Stimulated activated CD8-positive, alpha-beta memory T cell treated with anti-CD3 and anti-CD28 coated beads, Interleukin-7, amount 100 ng/mL, for 4 hours (primary cell): ENCODE measurements at places on chromosomes 2 and 18.

DNA sequence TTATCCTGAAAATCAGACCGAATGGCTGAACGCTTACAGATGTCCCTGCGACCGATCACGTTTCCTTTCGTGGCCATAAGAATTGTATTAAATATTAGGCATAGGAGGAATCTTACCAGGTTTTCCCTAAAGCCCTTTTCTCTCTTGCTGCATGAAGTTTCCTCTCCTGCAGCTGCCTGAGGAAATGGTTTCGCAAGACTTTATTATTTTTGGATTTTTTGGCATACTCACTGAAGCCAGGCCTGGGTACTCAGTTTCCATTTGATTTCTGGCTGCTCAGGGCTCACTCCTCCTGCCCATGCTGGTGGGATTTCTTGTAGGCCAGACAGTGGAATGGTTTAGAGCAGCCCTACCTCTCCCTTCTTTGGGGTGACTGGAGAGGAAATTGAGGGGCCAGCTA, 114.0 kb downstream of the KLHL29 start:
- no peak for DNase-seq

DNA sequence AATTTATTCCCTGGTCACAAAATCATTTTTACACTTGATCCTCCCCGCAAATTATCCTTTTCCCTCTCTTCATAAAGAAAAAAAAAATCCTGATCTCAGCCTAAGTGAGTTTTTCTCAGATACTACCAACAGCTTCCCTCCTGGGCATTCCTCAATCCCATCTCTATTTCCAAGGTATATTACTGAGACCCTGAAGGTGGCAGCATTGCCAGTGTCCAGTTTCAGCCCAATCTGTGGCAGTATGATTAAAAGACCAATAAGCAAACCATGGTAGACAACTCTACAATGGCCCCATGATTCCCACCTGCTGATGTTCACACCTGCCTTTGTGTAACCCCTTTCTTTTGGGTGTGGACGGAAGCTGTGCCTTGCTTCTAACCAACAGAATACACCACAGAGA, 45.1 kb downstream of the CCDC93 start:
- no peak for DNase-seq

DNA sequence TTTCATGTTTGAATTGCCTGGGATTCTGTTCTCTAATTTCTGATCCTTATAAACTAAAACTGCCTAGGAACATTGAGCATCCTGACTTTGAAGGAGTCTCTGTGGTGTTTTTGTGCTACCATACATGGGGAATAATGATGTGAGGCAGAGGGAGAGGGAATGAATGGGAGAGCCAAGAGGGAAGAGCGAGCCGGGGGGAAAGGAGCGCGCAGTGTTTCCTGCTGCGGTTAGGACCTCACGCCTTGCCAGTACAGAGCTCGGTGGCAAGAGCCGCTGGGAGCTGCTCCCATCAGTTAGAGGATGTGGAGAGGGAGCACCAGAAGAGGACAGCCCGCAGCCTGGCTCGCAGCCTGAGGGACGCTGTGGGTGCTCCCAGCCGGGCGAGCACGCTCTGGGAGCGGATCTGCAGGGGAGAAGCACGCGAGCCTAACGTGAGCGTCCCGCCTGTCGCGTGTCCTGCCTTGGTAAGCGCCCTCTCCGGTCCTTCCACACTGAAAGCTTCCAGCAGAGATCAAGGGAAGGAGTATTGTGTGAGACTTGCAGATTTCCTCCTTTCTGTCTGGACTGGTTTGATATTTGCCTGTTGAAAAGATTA, 114.7 kb downstream of the FAM210A start:
- no peak for DNase-seq

DNA sequence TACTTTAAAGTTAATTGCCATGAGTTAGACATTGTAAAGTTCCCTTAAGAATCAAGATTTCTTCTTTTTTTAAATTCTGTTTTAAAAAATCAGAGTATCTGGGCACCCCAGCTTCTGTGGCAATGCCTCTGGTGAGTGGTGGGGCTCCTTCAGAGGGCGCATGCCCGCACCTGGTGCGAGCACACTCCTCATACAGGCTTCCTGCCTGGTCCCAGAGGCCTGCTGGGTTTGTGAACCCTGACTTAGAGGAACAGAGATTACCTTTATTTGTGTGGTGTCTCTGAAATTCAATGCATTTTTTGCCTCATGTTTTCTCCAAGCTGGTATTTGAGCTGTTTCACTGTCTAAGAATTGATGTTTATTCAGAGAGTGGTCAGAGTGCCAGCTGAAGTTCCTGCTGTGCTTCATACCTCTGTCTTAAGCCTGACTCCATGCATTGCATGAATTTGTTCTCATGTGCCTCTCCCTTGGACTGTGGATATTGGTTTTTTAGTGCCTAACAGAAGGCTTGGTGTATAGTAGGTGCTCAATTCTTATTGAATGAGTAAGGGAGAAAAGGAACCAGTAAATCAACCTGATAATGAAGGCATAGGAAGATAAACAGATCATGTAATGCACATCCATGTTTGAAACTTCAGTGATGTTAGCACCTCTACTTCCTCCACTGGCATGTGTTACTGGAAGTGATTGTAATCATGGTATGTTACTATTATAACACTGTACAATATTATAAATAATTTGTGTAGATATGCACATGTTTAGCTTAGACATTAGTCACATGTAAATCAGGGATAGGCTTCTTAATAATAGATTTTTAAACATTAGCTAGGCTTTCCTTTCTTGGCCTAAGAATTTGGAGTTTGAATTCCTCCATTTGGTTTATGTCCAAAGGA, 29.0 kb downstream of the PHLPP1 start:
- no peak for DNase-seq

DNA sequence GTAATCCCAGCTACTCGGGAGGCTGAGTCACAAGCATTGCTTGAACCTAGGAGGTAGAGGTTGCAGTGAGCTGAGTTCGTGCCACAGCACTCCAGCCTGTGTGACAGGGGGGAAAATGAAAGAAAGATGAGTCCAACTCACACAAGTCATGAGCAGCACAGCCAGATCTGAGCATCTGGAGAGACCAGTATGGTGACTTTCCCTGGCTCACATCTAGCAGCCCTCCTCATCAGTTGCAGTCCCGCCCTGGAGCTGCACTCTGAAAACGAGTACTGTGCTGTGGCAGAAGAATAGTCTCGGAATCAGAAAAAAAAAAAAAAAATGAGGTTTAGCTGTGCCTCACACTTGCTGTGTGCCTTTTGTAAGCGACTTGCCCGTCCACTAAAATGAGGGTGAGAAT, 74.4 kb upstream of the TRIB2 start:
- no peak for DNase-seq

DNA sequence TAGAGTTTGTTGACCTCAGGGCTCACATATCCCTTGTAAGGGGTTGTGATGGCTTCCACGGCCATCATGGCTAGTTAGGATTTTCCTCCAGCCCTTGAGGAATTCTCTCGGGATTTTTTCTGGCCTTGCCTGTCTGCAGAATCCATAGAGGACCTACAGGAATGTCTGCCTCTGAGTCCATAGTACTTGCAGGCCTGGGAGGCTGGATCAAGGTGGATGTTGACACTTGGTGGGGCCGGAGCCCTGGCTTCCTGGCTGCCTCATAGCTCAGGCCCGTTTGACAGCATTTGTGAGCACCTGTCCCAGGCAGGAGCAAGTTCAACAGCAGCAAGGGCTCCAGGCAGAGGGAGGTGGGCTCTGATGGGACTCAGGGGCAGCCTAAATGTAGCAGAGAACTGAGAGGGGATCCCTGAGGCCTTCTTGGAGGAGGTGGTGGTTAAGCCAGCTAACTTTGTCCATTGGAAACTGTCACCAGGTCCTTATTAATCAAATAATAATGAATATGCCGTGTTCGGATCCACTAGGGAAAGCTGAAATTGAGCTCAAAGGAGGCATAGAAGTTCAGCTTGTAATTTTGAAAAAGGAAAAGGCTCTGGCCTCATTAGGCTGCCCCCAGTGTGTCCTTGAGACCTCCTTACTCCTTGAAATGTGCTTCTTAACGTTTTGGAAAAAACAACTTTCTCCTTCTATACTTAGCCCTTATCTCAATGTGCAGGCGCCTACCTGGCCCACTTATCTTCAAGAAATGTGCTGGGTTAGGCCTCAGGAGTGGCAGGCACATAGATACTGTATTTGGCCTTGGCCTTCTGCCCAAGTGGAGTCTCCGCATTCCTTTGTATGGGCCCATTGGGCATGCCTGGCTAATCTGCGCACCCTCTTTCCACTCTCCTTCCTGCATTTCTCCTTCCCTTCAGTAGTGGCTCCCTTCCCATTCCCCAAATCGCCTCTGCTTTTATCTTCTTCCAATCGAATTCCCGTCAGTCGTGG, 66.9 kb downstream of the HPCAL1 start:
- DNase-seq: no peak

GRCh38 chr2:207768168-207768865, 1.4 kb downstream of the FZD5 start:
- peak; percentile 13 for DNase-seq

DNA sequence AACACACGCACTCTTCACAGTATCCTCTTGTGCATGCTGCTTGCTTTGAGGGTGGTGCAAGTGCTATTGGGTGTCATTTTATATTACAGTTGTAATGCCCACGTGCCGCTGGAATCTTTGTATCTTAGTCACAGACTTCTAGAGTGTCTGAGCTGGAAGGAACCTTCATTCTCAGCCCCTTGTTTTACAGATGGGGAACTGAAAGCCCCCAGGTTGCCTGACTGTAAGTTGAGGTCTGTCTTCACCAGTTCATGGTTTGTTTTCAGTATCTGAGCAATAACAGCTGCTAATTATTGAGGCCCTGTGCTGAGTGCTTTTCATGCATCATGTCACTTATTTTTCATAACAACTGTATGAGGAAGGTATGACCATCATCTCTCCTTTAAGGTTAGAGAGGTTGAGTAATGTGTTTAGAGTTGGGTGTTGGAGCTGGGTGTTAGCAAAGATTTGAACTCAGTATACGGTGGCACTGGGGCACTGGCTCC, 77.0 kb downstream of the PRKCE start:
- no peak for DNase-seq

- DNase-seq: no peak
Measured at GRCh38 chr2:64065516-64065915, 46.3 kb upstream of the VPS54 start.

- no peak for DNase-seq
Measured at GRCh38 chr2:237487496-237487895, 445 bp downstream of the MLPH start.

- DNase-seq: no peak
Measured at GRCh38 chr18:48949050-48949605, 1.6 kb downstream of the SMAD7 start.

GRCh38 chr2:102037681-102038080, 45.9 kb downstream of the IL1R2 start:
- no peak for DNase-seq

- no peak for DNase-seq
Measured at GRCh38 chr2:136255127-136255526, 137.2 kb upstream of the CXCR4 start.

- DNase-seq: no peak
Measured at GRCh38 chr2:69483696-69484095, 46.5 kb upstream of the NFU1 start.

- DNase-seq: no peak
Measured at GRCh38 chr18:69934601-69935265, 12.9 kb downstream of the CD226 start.

DNA sequence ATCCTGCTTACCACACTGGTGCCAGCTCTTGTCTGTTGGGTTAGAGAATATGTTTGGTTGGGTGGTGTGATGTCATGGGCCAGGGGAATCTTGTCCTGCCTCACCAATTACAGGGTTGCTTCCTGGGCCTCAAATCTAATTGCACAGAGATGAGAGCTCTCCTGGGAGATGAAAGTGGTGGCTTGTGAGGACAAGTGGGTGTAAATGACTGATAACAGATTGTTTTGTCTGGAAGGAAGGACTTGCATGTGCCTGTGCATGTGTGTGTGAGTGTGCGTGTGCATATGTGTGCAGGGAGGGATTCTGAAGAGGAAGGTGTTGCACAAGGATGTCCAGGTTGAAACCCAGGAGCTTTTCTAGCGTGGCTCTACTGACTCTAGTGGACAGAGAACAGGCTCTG, 271.9 kb downstream of the LOXHD1 start:
- DNase-seq: no peak

DNA sequence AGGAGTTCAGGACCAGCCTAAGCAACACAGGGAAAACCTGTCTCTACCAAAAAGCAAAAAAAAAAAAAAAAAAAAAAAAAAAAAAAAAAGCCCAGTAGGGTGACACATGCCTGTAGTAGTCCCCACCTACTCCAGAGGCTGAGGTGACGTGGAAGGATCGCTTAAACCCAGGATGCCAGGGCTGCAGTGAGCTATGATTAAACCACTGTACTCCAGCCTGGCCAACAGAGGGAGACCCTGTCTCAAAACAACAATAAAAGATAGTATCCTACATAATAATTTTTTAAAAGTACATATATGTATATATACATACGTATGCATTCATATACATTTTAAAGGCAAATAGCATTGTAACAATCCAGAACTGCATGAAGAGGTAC, 51.7 kb downstream of the SOS1 start:
- DNase-seq: no peak

DNA sequence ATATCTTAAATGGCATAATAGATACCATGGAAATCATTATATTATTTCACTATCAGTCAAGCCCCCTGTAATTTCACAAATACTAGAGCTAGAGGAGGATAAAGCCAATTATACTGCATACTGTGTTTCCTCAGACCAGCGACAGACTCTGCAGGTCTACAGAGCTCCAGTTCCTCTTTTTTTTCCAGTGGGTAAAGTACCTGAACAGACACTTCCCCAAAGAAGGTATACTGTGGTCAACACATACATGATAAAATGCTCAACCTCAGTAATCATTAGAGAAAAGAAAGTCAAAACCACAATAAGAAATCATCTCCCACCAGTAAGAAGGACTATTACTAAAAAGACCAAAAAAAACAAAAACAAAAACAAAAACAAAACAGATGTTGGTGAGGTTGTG, 44.6 kb downstream of the SCN7A start:
- no peak for DNase-seq
